ENCODE measurements at places on chromosomes 2 and 18.

DNA sequence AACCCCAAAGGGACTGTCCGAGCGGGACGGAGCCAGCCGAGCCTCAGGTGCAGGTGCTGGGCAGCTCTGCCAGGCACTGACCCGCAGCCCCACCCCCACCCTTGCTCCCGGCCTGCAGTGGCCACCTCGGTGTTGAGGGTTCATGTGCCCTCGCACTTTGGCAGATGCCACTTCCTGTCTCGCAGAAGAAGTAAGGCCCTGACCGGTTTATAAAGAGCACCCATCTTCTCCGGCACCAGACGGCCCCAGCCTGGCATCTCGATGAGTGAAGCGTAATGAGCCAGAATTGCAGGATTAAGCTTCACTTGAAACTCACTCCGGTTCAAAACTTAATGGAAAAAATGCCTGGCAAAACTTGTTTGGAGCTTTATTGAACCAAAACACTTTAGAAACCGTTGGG is 10.9 kb upstream of the NFATC1 start:
- DNase-seq, result no peak

- no peak for DNase-seq
These were observed 162.3 kb downstream of the ARHGAP28 start for GRCh38 chr18:6891788-6892187.

DNA sequence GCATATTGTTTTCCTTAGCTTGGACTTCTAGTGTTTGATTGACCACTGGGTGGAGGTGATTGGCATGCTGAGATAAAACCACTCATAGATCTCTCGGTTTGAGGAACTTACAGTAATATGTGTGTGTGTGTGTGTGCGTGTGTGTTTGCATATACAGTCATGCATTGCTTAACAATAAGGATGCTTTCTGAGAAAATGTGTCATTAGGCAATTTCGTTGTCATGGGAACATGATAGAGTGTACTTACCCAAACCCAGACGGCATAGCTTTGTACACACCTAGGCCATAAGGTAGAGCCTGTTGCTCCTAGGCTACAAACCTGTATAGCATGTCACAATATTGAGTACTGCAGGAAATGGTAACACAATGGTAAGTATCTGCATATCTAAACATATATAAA is 167.3 kb downstream of the NYAP2 start:
- DNase-seq, result no peak

DNA sequence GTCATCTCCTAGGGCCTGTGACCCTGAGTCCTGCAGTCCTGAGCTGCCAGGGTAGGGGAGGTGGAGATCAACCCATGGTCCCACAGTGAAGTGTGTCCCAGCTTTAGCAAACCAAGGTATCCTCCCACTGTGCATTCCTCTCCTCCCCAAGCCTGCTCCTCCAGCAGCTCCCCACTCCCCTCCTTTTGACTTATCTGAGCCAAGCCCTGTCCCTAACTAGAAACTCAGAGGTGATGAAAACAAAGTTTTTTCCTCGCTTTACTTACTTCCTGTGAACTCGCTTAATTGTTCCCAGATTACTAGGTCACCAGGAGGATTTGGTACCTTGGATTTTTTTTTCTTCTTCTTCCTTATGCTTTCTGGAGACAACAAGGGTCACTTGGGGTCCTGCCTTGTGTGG is 80.8 kb downstream of the EHD3 start:
- DNase-seq, result no peak

GRCh38 chr2:218897394-218898108 is 16.9 kb downstream of the WNT10A start:
- DNase-seq, result no peak

DNA sequence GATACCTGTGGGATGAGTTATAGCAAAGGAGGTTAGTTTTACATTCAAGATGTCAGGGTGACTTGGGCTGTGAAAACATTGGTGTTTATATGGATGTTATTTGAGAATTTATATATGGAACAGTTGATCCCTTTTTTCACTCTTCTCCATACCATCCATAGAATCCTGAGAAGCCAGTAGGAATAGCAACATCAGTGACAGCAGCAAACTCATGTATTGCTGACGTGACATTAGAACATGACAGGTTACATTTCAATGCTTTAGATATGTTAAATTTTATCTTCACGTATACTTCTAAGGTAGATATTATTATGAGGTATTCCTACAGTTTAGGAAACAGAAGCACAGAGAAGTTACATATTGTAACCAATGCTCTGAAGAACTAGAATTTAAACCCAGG is 745.2 kb upstream of the GCFC2 start:
- DNase-seq, result no peak

Data from GM12892 (cell line).